ENCODE measurements at places on chromosomes 2 and 18.
A peak's percentile ranks its signal among the peaks of the same experiment; 100 is the strongest.

DNA sequence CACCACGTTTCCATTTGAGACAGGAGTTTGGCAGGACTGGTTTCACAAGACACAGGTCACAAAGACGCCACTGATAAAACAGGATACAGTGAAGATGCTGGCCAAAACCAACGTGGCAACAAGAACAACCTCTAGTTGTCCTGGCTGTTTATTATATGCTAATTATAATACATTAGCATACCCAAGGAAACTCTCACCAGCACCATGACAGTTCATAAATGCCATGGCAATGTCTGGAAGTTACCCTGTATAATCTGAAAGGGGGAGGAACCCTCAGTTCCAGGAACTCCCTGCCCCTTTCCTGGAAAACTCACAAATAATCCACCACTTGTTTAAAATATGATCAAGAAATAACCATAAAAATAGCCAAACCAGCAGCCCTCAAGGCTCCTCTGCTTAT, 148.3 kb downstream of the RBM43 start:
- DNase-seq, result no peak

DNA sequence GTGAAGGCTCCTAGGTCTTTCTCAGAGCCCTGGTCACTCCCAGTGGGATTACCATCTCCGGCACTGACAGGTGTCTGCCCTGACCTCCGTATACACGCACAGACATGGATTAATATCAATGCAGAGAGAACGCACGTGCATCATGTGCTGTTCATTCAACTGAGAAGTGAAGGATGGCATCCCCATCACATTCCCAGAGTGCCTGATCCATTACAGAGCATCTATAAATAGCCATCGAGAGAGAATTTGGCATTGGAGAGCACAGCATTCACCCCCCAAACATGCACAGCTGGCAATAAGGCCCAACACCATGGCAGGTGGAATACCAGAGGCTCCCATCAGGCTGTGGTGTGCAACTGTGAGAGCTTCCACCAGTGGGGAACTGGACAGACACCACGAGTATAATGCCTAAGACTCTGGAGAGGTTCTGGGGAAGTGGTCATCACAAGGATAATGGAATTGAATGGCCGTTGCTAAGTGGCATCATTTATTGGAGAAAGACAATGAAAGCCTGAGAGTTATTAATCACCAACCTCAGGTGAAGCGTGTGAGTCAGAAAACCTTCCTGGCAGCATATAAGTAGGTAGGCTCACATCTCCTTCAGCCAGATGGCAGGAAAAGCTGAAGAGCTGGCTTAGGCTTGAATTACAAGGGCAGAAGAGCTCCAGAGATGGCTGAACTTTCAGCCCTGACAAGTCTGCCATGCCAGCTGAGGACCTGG, 244.5 kb upstream of the ID2 start:
- DNase-seq, result no peak

GRCh38 chr2:120985997-120986651, 250.5 kb downstream of the GLI2 start:
- no peak for DNase-seq

- peak; percentile 54 for DNase-seq
Observed at GRCh38 chr2:17851731-17852585, 26.5 kb upstream of the KCNS3 start.

DNA sequence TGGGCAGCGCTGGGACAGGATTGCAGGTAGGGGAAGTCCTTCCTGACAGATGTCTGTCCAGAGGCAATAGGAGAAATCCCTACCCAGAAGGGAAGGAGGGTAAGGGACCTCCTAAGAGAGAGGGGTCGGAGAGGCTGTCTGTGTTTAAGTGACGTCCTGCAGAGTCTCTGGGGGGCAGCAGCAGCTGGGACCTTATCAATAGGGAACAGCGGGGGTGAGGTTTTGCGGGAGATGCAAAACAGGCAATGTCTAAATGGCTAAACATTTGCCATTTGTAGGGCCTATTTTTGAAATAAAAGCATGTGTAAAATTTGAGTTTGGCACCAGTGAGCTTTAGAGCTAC, 108.7 kb upstream of the HS6ST1 start:
- no peak for DNase-seq

- no peak for DNase-seq
Observed at GRCh38 chr2:178863130-178863855, 56.1 kb upstream of the TTN start.

- no peak for DNase-seq
Observed at GRCh38 chr2:68812251-68812650, 58.9 kb downstream of the BMP10 start.

DNA sequence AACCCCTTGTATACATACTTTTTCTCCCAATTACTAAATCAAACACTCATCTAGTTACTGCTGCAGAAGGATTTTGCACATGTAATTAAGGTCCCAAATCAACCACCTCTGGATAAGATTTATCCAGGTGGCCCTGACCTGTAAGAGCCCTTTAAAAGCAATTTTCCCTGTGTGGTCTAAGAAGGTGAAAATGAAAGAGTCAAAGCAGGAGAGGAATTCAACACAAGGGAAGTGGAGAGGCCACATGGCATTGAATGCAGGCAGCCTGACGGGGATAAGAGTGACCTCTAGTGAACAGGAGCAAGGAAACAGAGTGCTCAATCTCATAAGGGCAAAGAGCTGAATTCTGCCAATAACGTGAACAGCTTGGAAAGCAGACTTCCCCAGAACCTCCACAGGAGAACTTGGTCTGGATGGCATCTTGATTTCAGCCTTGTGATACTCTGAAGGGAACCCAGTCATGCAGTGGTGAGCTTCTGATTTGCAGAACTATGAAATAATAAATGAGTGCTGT, 27.2 kb downstream of the PPP3R1 start:
- DNase-seq, result peak; percentile 48

GRCh38 chr2:47065771-47066380, 89.2 kb downstream of the STPG4 start:
- no peak for DNase-seq

GRCh38 chr2:236214376-236214995, 46.3 kb upstream of the GBX2 start:
- no peak for DNase-seq

- DNase-seq, result no peak
Observed at GRCh38 chr2:109531221-109531620, 82.5 kb downstream of the SEPTIN10 start.

- DNase-seq, result no peak
Observed at GRCh38 chr2:75998451-75998850, 287.7 kb upstream of the GCFC2 start.

GRCh38 chr2:144162652-144163051, 357.3 kb downstream of the ZEB2 start:
- no peak for DNase-seq

GRCh38 chr2:57460396-57461276, 586.0 kb upstream of the VRK2 start:
- no peak for DNase-seq

DNA sequence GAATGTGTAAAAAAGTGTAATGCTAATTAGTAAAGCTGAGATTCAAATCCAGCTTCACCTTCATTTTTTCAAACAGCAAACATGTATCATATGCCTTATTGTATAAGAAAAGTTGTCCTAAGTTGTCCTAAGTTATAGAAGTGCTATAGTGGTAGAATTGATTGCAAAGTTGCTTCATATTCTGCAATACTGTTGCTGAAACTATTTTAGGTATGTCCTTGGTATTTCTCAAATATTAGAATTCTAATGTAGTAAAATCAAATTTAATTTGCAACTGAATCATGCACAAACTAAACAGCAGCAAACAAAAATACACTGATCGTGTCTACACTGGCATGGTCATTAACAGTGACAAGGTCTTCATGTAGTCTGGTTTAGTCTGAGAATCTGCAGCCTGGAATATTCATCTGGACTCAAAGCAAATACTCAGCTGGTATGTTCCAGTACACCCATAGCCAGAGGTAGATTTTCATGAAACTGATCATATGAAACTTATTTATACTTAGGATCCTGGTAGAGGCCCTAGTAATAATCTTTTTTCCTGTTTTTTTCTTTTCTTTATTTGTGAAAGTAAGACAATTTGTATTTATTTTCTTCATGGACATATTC, 555.6 kb upstream of the ZEB2 start:
- no peak for DNase-seq

GRCh38 chr2:155690785-155691184, 641.7 kb downstream of the NR4A2 start:
- DNase-seq, result no peak

GRCh38 chr2:197453914-197454398, 604 bp downstream of the COQ10B start:
- no peak for DNase-seq

DNA sequence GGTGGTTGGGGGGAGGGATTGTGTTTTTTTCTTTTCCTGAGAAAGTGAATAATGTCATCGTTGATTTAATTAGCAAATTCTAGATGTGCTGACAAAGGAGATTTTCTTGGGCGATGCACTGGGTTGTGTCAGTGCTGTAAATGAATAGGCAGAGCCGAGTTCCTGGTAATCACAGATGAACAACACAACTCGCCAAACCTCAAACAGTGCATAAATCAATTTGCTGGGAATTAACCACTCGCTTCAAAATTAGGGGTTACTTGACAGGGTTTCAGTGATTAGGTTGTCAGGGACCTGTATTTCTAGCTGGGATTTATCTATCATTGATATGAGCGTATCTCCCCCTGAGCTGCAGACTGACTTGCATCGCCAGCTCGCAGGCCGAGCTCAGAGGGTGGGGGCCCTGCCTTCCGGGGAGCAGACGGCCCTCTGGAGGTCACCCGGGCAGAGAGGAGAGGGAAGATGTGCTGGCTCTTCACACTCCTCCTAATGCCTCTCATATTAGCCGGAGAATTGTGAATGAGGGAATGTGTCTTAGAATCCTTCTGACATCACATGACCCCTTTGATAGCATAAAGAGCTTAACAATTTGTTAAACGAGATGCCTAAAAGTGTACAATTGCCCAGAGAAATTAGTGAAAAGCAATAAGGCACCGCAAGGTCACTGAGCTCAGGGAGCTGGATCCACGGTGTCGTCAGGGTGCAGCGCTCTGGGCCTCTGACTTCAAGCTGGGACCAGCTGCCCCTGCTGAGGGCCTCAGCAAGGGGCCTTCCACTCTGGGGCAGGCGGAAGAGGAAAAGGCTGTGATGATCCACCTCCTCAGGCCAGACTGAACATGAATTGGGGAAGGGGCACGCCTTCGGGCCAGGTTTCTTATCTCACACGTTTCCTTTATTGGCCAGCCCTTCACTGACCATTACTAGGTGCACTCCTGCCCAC, 48.9 kb downstream of the SMIM21 start:
- no peak for DNase-seq

DNA sequence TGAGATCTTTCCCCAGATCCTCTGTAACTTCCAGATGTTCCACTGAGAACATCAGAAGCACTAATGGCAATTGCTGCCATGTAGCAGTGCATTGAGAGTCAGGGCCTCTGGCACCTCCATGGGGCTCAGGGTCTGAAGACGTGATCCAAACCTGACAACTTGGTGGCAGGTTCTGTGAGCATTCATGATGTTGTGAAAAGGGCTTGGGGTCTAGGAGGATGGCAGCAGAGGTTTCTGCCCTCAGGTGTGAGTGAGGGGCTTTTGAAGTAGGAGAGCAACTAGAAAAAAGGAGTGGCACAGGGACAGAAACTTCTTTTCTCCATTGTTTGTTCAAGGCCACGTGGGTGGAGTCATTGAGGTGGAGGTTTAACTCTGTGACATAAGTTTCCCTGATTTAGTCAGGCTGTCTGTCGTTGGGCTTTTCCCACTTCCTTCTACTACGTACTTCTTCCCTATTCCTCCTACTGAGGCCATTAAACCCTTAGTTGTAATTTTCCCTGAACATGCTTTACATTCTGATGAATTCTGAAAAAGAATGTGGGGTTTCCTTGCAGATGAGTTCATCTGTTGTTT, 13.1 kb downstream of the CFLAR start:
- DNase-seq, result no peak

GRCh38 chr2:209687323-209687969, 84.2 kb upstream of the UNC80 start:
- no peak for DNase-seq

- no peak for DNase-seq
Observed at GRCh38 chr18:78425019-78425412, 554.6 kb upstream of the SALL3 start.

GRCh38 chr2:127932199-127932876, 46.6 kb upstream of the AMMECR1L start:
- no peak for DNase-seq

DNA sequence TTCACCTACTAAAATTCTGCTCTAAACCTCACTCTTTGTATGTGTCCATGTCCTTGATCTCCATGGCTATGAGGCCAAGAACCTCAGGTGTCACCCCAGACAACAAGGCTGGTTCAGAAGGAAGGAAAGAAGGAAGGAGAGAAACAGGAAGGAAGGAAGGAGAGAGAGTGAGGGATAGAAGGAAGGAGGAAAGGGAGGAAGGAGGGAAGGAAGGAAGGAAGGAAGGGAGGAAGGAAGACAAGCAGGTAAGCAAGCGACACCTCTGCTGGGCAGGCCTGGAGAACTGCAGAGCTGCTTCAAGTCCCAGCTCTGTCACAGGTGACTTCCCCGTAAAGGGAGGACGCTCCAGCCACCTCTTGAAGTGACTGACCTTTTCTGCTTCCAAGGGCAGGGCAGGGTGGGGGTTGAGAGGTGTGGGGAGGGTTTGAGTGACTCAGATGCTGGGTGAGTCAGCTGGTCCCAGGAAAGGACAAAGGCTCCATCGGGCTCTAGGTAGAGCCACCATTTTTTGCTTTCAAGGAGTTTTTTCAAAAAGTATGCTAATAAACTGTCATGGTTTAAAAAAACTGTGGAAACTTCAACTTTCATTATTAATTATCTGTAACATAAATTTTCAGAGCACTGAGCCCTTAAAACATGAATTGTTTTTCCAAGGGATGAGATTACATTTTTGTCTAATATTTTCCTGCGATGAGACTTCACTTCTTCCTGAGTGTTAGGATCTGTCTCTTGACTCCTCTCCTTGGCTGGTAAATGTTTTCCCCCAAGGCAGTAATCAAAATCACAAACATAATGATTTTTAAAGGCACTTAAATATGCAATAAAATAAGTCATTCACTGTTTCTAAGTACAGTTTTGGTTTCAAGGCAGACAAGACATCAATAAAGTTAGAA, 90.1 kb upstream of the L3MBTL4 start:
- DNase-seq, result no peak

Measured in AML-193 (cell line).